ENCODE measurements at places on chromosomes 5 and 9.

DNA sequence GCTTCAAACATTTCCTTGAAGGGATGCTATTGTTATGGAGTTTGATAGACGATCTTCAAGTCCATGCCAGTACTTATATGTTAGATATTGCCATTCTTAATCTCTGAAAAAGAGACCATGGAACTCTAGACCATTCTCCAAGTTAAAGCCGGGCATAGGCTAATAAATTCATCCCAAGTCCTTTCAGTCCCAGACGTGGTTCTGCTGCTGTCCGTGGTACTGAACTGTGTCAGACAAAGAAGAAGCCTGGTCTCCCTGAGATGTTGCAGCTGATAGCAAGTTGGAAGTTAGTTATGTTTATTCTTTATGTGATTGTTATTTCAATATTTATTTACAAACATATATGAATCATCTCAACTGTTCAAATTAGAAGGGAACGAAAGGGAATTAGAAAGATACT is 158.7 kb downstream of the NMUR2 start:
- DNase-seq = no peak

- DNase-seq = no peak
Measured at GRCh38 chr5:76016258-76016657, 66.9 kb upstream of the SV2C start.

DNA sequence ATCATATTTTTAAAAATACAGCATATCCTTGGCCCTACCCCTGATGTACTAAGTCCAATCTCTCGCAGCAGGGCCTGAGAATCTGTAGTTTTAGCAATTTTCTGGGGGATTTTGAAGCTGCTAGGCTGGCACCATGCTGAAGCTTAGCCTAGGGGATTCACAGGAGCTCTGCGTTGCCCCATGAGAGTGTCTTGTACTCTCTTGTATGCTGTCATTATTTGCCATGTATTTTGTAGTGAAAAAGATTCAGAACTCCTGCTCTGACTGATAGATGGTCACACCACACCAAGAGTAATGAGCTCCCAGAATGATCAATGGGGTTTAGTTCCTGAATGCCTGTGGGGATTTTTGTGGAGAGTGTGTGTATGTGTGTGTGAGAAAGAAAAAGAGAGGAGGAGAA is 20.7 kb upstream of the TRMT10B start:
- no peak for DNase-seq

- DNase-seq = no peak
Measured at GRCh38 chr9:91067306-91067860, 265.8 kb downstream of the SYK start.

DNA sequence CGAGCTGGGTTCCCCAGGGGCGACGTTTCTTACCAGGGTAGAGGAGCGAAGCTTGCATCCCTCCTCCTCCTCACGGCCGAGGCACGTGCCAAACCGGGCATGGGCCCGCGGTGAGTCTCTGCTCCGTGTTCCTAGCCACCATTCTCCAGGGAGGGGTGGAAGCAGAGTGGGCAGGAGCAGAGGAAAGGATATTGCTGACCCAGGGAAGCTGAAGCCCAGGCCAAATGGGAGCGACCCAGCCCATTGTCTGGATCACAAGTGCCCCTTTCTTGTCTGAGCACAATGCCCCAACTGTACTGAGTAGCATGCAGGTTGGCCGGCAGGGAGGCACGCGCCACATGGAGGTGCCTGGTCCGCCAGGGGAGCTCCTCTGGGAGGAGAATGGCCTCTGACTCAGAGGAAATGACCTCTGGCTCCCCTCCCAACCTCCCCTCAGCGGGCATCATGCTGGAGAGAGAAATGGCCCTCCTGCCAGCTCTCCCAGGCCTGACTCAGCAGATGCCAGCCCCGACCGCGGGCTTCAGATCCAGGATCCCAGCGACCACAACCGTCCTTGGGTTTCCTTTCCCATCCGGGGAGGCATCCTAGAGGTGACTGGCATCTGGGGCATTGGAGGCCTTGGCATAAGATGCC is 1.1 kb downstream of the PRR7 start:
- DNase-seq = no peak

Data from CD4-positive, alpha-beta T cell treated with Interferon alpha-2 for 1 hour (primary cell).